Naive thymus-derived CD4-positive, alpha-beta T cell (primary cell): ENCODE measurements at places on chromosomes 3 and 15. TPM values are rescaled to one million over a fixed set of nuclear protein-coding genes. Genes with fewer than 3 reads are reported as not detected.

Gene SENP7
- 14.0 TPM for polyA plus RNA-seq

Gene DPPA2
- not detected for polyA plus RNA-seq

Gene NRG4
- polyA plus RNA-seq: not detected

Gene GRM2
- polyA plus RNA-seq: 0.14 TPM

Gene IL5RA
- not detected for polyA plus RNA-seq

Gene AGBL1
- polyA plus RNA-seq: not detected

Gene MLF1
- polyA plus RNA-seq: not detected

Gene CD200
- 3.0 TPM for polyA plus RNA-seq

DNA sequence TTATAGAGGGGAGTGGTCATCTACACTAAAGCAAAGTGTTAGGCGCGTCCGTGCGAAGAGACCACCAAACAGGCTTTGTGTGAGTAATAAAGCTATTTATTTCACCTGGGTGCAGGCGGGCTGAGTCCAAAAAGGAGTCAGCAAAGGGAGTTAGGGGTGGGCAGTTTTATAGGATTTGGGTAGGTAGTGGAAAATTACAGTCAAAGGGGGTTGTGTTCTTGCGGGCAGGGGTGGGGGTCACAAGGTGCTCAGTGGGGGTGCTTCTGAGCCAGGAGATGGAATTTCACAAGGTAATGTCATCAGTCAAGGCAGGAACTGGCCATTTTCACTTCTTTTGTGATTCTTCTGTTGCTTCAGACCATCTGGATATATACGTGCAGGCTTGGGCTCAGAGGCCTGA lies 47.1 kb downstream of the OIP5 start:
- no peak for DNase-seq

DNA sequence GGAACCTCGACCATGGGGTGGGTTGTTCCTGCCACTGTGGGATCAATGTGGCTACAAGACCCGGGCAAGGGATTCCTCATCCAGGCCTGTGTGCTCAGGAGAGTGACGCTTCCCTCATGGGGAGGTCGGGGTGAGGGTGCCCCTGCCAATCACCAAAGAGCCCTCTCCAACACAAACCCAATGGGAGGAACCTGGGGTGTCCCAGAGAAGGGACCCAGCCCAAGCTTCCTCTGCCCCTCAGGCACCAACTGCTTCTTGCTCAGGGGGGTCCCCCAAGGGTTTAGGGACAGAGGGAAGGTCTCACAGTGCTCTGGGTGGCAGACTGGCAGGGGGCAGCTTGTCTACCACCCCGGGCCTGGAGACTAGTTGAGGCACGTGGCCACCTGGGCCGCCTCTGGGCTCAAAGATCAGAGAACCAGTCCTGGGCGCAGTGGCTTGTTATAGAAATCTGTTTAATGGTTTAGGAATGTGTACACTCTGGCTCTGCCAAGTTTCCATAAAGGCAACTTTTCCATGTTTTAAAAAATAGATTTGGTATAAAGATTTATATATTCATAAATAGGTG lies 26.6 kb downstream of the GP9 start:
- DNase-seq: no peak

DNA sequence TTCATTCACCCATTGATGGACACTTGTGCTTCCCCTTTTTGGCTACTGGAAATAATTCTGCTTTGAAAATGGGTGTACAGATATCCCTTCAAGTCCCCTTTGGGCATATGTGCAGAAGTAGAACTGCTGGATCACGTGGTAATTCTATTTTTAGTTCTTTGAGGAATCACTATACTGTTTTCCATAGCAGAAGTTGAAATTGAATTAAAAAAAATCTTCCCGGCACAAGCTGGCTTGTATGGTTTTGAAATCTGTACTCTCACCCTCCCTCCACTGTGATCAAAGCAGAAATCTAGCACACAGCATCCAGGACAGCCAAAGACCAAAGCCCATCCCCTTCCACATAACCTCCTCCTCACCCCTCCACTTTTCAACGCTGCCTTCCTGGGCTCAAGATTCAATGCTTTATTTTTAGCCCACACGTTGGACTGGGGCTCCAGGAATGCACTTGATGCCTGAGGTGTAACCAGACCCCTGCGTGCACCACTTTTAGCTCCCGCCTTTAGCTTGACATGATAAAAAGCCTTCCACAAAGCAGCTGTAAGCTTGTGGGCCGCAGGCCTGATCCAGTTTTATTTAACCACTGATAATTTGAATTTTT lies 29.9 kb downstream of the TMEM40 start:
- DNase-seq: no peak

GRCh38 chr3:16552757-16553156 lies 39.3 kb upstream of the RFTN1 start:
- no peak for DNase-seq

DNA sequence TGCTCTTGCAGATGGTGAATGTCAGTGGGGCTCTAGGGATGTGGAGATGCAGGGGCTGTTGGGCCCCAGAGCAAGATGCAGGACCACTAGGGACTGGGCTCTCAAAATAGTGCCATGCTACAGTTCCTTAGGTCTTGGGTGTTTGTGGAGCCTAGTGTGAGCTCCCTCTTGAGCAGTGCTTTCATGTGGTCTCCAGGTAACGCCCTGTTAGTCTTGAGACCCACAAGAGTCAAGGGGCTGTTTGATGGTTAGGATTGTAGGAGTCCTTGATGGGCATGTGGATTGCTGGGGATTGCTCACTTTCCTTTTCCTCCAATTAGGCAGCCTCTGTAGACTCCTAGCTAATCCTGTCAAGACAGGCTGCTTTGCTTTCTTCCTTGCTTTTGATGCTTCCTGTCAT lies 56.0 kb downstream of the CCDC66 start:
- peak; percentile 19 for DNase-seq

DNA sequence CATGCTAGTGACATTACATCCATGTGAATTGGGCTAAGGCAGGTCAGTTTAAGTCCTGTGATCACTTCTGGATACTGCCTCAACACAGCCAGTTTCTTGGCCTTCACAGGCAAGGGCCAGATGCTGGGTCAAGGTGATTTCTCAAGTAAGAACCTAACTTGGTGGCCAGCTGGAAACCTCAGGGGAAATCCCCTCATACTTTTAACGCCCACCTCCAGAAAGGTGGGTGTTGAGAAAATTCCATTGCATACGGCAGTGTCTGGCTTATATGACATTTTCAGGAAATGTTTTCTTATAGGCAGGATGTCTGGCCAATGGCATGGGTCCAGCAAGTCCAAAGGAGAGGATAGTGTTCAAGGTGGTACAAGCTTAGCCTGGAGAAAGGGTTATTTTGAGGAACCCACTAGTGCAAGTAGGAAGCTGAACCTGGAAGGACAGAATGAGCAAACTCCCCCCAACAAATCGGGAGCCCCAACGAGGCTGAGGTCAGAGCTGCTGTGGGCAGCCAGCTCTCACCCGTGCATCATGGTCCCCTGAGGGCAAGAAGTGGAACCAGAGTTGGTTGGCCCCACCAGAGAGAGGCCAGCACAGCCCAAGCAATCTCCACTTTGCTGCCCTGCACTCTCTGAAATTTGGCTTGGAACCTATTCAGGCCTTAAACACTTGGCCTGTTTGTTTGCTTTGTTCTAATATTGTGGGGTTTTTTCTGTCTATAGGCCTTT lies 135.4 kb downstream of the PDE8A start:
- no peak for DNase-seq

GRCh38 chr3:37531066-37531720 lies 330.5 kb upstream of the CTDSPL start:
- no peak for DNase-seq

- DNase-seq: no peak
Measured at GRCh38 chr3:133745981-133746711, at the start of gene TF. Gene TF (plus strand): TSS chr3:133746393. CDS start chr3:133746441, 48 bp downstream.

DNA sequence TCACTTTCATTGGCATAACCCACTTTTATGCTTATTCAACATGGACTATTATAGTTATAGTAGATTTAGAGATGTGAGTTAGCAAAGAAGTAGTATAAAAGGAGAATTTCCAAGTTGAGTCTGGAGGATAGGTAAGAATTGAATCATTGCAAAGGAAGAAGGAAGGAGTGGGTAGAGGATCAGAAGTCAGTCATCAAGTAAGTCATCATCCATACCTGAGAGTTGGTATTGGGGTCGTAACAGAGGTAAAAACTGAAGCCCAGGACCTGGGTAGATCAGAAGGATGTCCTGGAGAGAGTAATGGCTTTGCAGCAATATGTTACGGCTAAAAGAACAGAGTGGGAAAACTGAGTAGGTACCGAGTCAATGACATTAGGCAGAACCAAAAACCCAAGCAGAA lies 265.7 kb downstream of the SUCLG2 start:
- no peak for DNase-seq

GRCh38 chr3:186614266-186614596 lies 1.4 kb downstream of the AHSG start:
- DNase-seq: peak; percentile 20

- no peak for DNase-seq
Measured at GRCh38 chr15:91223863-91224262, 123.8 kb downstream of the SV2B start.

DNA sequence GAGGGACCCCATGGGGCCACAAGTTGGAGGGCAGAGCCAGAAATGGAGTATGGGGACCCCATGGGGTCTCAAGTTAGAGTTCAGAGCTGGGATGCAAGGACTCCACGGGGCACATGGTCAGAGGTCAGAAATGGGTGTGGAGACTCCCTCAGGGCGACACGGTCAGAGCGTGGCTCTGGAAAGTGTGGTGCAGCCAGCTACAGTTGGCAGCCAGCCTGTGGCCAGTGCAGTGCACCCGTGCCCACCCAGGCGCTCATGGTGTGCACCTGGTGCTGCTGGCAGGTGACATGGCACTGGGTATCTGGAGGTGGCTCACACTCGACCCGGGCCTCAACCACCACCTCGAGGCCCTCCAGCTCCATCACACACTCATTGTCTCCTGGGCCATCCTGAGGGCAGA lies 11.2 kb downstream of the PLXNB1 start:
- no peak for DNase-seq

- no peak for DNase-seq
Measured at GRCh38 chr3:19116239-19116638, 32.1 kb upstream of the KCNH8 start.

- no peak for DNase-seq
Measured at GRCh38 chr3:156664831-156665178, 9.6 kb upstream of the TIPARP start.

DNA sequence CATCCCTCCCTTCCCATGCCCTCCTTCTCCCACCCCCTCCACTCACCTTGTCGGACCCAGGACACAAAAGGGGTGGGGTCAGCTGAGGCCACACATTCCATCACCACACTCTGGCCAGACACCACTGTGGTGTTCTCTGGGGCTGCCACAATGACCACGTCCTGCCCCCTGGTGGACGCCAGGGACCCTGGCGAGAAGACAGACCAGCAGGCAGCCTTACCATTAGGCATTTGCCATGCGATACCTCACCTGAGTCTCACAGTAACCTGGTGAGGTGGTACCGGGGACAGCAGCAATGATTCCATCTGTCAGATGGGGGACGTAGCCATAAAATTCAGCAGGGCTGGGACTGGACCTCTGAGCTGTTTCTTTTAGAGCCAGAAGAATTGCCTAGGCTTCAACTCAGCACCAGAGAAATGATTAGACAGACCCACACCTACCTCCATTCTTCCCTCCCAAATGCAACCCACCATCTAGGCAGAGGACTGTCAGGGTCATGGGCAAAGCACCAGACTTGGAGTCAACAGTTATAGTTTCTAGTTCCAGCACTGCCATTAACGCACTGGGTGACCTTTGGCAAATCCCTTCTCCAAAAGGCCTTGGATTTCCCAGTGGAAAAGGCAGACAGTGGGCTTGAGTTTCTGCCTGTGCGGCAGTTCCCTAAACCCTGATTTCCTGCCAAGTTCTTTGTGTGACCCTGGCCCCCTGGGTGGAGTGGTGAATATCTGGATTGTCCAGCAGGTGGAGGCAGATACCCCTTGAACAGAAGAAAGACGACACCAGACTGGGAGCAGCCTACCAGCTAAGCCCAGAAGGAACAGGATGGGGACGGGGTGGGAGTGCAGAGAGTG lies 21.8 kb downstream of the IGDCC4 start:
- DNase-seq: peak; percentile 59

GRCh38 chr15:57680021-57680420 lies 26.5 kb upstream of the POLR2M start:
- no peak for DNase-seq

GRCh38 chr15:51315726-51316125 lies 22.7 kb downstream of the CYP19A1 start:
- no peak for DNase-seq

DNA sequence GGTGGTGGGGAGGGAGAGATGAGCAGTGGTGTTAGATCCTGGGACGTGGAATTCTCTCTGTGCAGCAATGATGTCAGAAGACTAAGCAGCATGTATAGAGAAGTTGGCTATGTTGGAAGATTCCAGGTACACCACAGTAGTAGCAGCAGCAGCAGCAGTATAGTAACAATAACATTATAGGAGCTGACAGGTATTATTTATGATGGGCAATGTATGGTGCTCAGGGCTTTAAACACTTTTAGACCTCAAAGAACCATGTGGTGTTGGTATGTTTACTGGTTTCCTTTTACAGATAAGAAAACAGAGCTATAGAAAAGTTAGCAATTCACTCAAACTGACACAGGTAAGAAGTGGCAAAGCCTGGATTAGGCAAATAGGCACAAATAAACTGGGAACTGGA lies 103.9 kb downstream of the CCNL1 start:
- no peak for DNase-seq

- DNase-seq: no peak
Measured at GRCh38 chr15:68447976-68448755, 16.2 kb upstream of the ITGA11 start.

- DNase-seq: no peak
Measured at GRCh38 chr3:135197246-135197645, 402.2 kb downstream of the EPHB1 start.

GRCh38 chr3:184591789-184592188 lies 30.2 kb downstream of the EPHB3 start:
- DNase-seq: no peak

- peak; percentile 65 for DNase-seq
Measured at GRCh38 chr15:75640483-75641178, 607 bp upstream of the IMP3 start.
